Mesothelial cell of epicardium (in vitro differentiated cells): ENCODE measurements at places on chromosomes 6 and 20. TPM values are rescaled to one million over a fixed set of nuclear protein-coding genes. Genes with fewer than 3 reads are reported as not detected.

Gene IYD
- total RNA-seq, result not detected in 3 replicates

Gene EYS
- total RNA-seq, result 0.52 to 0.69 TPM (median 0.60 TPM) in 3 replicates

- peaks cover 3% of the 10 kb centered on the region for H3K36me3 ChIP-seq
- H3K4me1 ChIP-seq, result peaks cover 5% of the 10 kb centered on the region
- no peak overlapping the region for H3K27ac ChIP-seq
- H3K27me3 ChIP-seq, result peaks cover 6% of the 10 kb centered on the region
Observed at GRCh38 chr6:5894357-5894756, 112.4 kb downstream of the NRN1 start.

Gene FRS3
- total RNA-seq, result 5.8 to 6.8 TPM (median 6.3 TPM) in 3 replicates

- no peaks in the 10 kb centered on the region for H3K27me3 ChIP-seq
- peaks cover 39% of the 10 kb centered on the region for H3K4me1 ChIP-seq
- peak overlapping the region; percentile 19 for H3K27ac ChIP-seq
- H3K4me3 ChIP-seq, result no peak overlapping the region
Observed at GRCh38 chr20:50517817-50518154, 7.6 kb downstream of the PTPN1 start.

Gene WDR46
- total RNA-seq, result 46.2 to 53.6 TPM (median 52.0 TPM) in 3 replicates

GRCh38 chr6:2197177-2197671, 48.2 kb downstream of the GMDS start:
- no peaks in the 10 kb centered on the region for H3K36me3 ChIP-seq
- peaks cover 5% of the 10 kb centered on the region for H3K27me3 ChIP-seq
- DNase-seq, result no peak
- H3K4me1 ChIP-seq, result peaks cover 8% of the 10 kb centered on the region
- H3K27ac ChIP-seq, result no peak overlapping the region

DNA sequence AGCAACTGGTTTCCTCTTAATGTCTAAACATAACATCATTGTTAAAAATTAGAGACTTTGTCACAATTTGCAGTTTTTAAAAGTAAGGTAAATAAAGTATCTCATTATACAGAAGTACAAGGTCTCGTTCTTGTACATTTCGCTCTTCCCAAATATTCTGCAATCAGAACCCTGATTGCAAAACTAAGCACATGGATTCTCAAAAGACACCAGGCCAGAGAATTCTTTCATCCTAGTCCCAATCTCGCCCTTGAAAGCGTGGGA, 355 bp upstream of the AKAP7 start:
- peaks cover 6% of the 10 kb centered on the region for H3K36me3 ChIP-seq
- H3K27me3 ChIP-seq, result no peaks in the 10 kb centered on the region
- H3K27ac ChIP-seq, result peak overlapping the region; percentile 93
- H3K4me3 ChIP-seq, result peak overlapping the region; percentile 78

Gene TRAPPC3L
- 1.7 to 2.3 TPM (median 2.1 TPM) in 3 replicates for total RNA-seq

Gene LIN28B
- total RNA-seq, result 18.1 to 19.7 TPM (median 19.3 TPM) in 3 replicates

DNA sequence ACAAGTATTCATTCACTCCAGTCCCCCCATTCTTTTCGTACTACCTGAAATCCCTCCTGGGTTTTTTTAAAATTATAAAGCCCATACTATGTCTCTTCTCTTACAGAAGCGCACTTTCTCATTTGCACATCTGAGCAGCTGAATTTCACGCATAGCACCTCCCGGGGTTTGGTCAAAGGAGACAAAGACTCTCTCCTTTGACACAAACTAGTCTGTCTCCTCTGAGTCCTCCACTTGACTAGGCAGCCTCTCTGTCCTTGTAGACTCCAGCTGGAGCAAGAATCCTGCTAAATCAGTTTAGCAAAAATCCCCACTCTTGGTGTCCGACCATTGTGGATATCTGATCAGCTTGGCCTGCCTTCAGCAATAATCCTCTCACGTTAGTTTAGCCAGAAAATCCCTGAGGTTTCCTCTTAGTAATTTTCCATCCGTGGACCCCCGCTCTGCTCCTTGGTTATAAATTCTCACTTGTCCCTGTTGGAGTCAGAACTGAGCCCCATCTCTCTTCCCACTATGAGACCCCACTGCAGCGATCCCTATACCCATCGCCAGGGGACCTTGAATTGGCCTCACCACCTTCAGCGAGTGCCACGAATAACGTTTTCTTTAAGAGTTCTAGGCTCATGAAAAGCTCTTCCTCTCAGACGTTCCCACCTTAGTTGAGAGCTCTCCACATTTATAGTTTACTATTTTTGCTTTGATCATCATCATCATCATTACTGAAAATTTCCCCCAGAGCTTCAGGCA, 29.0 kb downstream of the PDYN start:
- H3K27ac ChIP-seq, result no peak overlapping the region
- peaks cover 83% of the 10 kb centered on the region for H3K27me3 ChIP-seq
- no peak for DNase-seq
- H3K36me3 ChIP-seq, result no peaks in the 10 kb centered on the region
- H3K4me1 ChIP-seq, result peaks cover 10% of the 10 kb centered on the region

- no peaks in the 10 kb centered on the region for H3K27me3 ChIP-seq
- H3K4me1 ChIP-seq, result peaks cover 37% of the 10 kb centered on the region
- H3K4me3 ChIP-seq, result no peak overlapping the region
- DNase-seq, result no peak
- H3K36me3 ChIP-seq, result peaks cover 1% of the 10 kb centered on the region
- no peak overlapping the region for H3K27ac ChIP-seq
Observed at GRCh38 chr20:41006936-41007474, 21.6 kb upstream of the TOP1 start.

Gene SFT2D1
- total RNA-seq, result 26.0 to 26.8 TPM (median 26.6 TPM) in 3 replicates

GRCh38 chr6:68738039-68738438, 103.0 kb downstream of the ADGRB3 start:
- no peak overlapping the region for H3K27ac ChIP-seq
- no peaks in the 10 kb centered on the region for H3K27me3 ChIP-seq
- H3K4me3 ChIP-seq, result no peak overlapping the region
- no peaks in the 10 kb centered on the region for H3K36me3 ChIP-seq
- peaks cover 21% of the 10 kb centered on the region for H3K4me1 ChIP-seq
- no peak for DNase-seq

- no peak for DNase-seq
- no peak overlapping the region for H3K27ac ChIP-seq
- peaks cover 16% of the 10 kb centered on the region for H3K4me1 ChIP-seq
- peaks cover 4% of the 10 kb centered on the region for H3K27me3 ChIP-seq
- no peak overlapping the region for H3K4me3 ChIP-seq
- no peaks in the 10 kb centered on the region for H3K36me3 ChIP-seq
Observed at GRCh38 chr6:152600022-152600421, 37.1 kb downstream of the SYNE1 start.

- no peak overlapping the region for H3K27ac ChIP-seq
- DNase-seq, result no peak
- no peak overlapping the region for H3K4me3 ChIP-seq
- H3K36me3 ChIP-seq, result no peaks in the 10 kb centered on the region
Observed at GRCh38 chr6:162029873-162030576, 697.5 kb downstream of the PRKN start.

DNA sequence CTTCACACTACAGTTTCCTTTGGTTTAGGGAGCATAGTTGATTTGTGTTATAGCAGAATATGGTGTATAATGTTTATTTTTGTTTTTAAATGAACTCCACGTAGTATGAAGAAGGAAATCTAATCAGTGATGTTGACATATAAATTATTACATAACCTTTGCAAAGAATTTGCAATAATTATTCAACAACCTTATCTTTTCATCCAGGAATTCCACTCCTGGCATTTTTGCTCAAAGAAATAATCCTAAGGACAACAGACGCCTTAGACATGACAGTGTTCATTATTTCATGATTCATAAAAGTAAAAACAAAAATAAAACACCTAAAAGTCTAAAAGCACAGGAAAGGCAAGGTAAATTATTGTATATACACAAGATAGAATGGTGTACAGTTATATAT, 229.2 kb downstream of the EPM2A start:
- no peaks in the 10 kb centered on the region for H3K27me3 ChIP-seq
- H3K36me3 ChIP-seq, result peaks cover 7% of the 10 kb centered on the region
- peaks cover 6% of the 10 kb centered on the region for H3K4me1 ChIP-seq
- H3K27ac ChIP-seq, result no peak overlapping the region
- DNase-seq, result no peak

- peaks cover 31% of the 10 kb centered on the region for H3K4me1 ChIP-seq
- H3K36me3 ChIP-seq, result no peaks in the 10 kb centered on the region
- H3K27me3 ChIP-seq, result no peaks in the 10 kb centered on the region
- H3K4me3 ChIP-seq, result peak overlapping the region; percentile 92
- H3K27ac ChIP-seq, result peak overlapping the region; percentile 97
- no peak for DNase-seq
Observed at GRCh38 chr6:143059663-143060353, 881 bp upstream of the AIG1 start.

Gene KHDRBS2
- total RNA-seq, result 1.1 to 1.9 TPM (median 1.6 TPM) in 3 replicates

GRCh38 chr20:15199698-15200097, 862.3 kb upstream of the FLRT3 start:
- H3K27me3 ChIP-seq, result no peaks in the 10 kb centered on the region
- DNase-seq, result no peak
- peaks cover 8% of the 10 kb centered on the region for H3K4me1 ChIP-seq
- no peaks in the 10 kb centered on the region for H3K36me3 ChIP-seq
- H3K4me3 ChIP-seq, result no peak overlapping the region

- DNase-seq, result no peak
- no peaks in the 10 kb centered on the region for H3K4me1 ChIP-seq
- H3K27me3 ChIP-seq, result no peaks in the 10 kb centered on the region
- H3K4me3 ChIP-seq, result no peak overlapping the region
Observed at GRCh38 chr6:142635130-142635529, 309.8 kb downstream of the HIVEP2 start.

Gene SEMG1
- total RNA-seq, result not detected in 3 replicates

DNA sequence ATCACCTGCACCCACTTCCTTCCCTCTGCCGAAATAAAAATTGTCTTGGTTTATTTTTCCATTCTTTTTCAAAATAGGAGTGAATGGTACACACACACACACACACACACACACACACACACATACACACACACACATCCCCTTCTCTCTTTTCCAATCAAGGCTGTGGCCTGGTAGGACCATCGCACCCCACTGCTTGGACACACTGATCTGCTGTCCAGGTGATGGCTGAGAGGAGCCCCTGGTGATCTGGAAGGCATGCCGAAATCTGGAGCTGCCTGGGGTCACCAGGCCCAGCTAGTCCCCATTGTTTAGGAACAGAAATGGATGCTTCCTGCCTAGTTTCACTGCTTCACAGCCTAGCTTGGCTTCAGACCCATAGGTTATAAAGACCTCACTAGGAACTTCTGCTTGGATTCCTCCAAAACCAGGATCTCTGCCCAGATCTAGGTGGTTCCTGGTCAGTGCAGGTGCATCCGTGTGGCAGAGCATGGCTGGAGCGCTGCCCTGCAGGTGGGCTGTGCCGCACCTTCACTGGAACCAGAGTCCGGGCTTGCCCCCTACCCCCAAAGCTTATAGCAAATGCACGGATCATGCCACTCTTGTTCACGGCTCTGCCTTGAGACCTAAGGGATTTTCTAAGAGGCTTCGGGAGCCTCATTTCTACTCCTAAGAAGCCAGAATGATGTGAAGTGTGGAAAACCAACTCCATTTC, 42.9 kb upstream of the DACT2 start:
- DNase-seq, result no peak
- H3K27ac ChIP-seq, result no peak overlapping the region
- H3K4me3 ChIP-seq, result no peak overlapping the region
- H3K27me3 ChIP-seq, result no peaks in the 10 kb centered on the region

Gene ADTRP
- 3.4 to 4.0 TPM (median 3.8 TPM) in 3 replicates for total RNA-seq

Gene DEFB124
- total RNA-seq, result not detected in 3 replicates

Gene TGM2
- 32.4 to 35.7 TPM (median 35.3 TPM) in 3 replicates for total RNA-seq

DNA sequence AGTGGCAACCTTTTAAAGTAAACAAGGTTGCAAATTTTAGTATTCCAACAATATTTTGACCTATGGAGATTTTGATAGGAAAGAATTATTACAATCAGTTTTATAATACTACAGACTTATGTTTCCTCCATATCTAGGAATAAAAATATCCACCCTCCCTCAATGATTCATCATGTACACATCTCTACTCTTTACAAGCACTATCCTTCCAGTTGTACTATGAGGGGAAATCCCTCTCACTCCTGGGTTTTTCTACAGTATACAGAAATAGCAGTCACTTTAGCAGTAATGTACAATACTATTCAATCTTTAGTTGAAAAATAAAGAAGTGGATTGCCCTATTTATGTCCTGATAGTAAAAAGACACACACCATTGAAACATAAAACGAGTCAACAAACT, 46.3 kb upstream of the SCML4 start:
- H3K4me1 ChIP-seq, result peaks cover 2% of the 10 kb centered on the region
- no peak for DNase-seq
- peak overlapping the region; percentile 25 for H3K27ac ChIP-seq
- no peaks in the 10 kb centered on the region for H3K27me3 ChIP-seq
- peaks cover 33% of the 10 kb centered on the region for H3K36me3 ChIP-seq
- H3K4me3 ChIP-seq, result no peak overlapping the region

Gene HFE
- total RNA-seq, result 7.0 to 8.3 TPM (median 8.3 TPM) in 3 replicates

GRCh38 chr6:89410231-89410761, 1.8 kb downstream of the RRAGD start:
- peaks cover 55% of the 10 kb centered on the region for H3K27me3 ChIP-seq
- no peak for DNase-seq
- H3K36me3 ChIP-seq, result no peaks in the 10 kb centered on the region
- no peak overlapping the region for H3K27ac ChIP-seq
- H3K4me1 ChIP-seq, result peaks cover 13% of the 10 kb centered on the region

DNA sequence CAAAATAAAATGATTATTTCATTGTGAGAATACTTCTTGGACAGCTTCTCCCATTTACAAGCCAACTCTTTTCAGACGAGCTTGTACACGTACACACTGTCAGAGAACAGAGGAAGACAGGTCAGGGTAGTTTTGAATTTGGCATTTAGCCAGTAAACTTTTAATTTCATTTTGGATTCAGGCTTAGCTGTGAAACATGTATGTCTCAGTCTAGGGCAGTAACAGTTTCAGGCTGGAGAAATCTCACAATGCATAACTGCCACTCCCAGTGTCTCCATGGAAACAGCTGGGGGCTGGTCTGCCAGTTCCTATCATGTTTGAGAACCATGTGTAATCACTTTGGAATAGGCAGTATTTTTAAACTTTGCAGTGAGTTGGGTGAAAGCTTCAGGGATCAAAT, 22.0 kb upstream of the QKI start:
- H3K27me3 ChIP-seq, result no peaks in the 10 kb centered on the region
- DNase-seq, result peak; percentile 39
- no peak overlapping the region for H3K4me3 ChIP-seq
- H3K36me3 ChIP-seq, result no peaks in the 10 kb centered on the region
- peak overlapping the region; percentile 44 for H3K27ac ChIP-seq

GRCh38 chr6:30735668-30736314, 6.7 kb downstream of the FLOT1 start:
- H3K4me3 ChIP-seq, result no peak overlapping the region
- no peak for DNase-seq
- H3K27me3 ChIP-seq, result no peaks in the 10 kb centered on the region
- H3K4me1 ChIP-seq, result peaks cover 19% of the 10 kb centered on the region

GRCh38 chr6:55456016-55456415, 123.0 kb downstream of the HMGCLL1 start:
- DNase-seq, result no peak
- peaks cover 7% of the 10 kb centered on the region for H3K4me1 ChIP-seq
- H3K27ac ChIP-seq, result no peak overlapping the region

DNA sequence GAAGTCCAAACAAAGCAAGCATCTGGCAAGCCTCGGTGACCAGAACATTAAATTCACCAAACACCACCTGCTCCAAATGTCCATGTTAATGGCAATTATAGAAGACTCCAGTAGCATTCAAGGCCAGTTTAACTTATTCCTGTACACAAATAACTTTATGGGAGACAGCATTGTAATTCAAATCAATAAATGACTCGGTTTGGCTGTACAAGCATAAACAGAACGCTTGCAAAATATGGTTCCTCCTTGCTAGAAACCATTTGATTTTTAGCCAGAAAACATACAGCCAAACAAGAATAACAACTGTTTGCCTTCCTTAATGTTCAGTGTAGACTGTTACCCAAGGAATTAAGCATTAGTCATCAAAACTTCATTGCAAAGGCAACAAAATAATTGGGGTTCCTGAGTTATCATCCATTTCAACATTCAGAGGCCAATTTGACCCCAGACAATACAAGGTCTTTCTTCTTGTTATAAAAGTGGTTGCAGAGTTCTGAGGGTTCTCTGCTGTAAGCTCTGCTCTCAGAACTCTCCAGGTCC, 125.1 kb downstream of the BFSP1 start:
- no peak overlapping the region for H3K4me3 ChIP-seq
- H3K36me3 ChIP-seq, result no peaks in the 10 kb centered on the region
- H3K27me3 ChIP-seq, result peaks cover 46% of the 10 kb centered on the region
- DNase-seq, result no peak
